Activated CD4-positive, alpha-beta T cell treated with anti-CD3 and anti-CD28 coated beads for 24 hours (primary cell): ENCODE measurements at places on chromosomes 2 and 18.

- no peak for DNase-seq
Observed at GRCh38 chr2:128788636-128789220, 470.1 kb upstream of the HS6ST1 start.

DNA sequence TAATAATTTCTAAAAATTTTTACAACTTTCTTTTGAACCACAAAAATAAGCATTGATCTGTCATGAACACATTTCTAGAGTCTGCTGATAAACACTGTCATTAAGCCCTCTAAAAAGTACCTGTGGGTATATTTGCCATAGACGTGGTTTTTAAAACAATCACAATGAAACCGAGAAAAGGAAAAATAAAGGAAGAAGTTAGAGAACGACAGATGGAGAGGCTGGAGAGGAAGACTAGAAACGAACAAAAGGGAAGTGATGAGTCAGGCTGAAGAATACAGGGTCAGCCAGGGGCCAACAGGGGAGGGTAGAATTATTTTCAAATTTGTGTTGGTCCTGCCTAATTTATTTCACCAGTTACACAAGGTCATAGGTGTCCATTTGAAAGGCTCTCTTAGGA is 62.0 kb downstream of the MYL12B start:
- no peak for DNase-seq

DNA sequence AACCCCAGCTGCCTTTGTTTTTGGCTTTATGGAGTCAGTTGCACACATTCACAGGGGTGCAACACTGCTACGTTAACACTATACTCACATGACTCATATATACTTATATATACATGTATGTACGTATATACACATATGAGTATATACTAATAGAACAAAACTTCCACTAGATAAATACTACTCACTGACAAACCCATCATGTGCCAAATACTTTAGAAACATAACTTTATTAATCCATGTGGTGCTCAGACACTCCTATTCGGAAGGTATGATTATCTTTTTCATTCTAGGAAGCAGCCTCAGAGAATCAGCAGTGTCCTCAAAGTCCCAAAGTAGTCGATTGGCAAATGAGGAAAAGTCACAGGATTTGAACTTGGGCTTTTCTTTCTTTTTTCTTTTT is 7.9 kb downstream of the PMAIP1 start:
- no peak for DNase-seq

- DNase-seq = no peak
Observed at GRCh38 chr2:220077488-220077887, 450.1 kb downstream of the SLC4A3 start.

- DNase-seq = no peak
Observed at GRCh38 chr2:152755029-152755428, 36.6 kb downstream of the ARL6IP6 start.

- no peak for DNase-seq
Observed at GRCh38 chr2:220704081-220704480, 868.0 kb downstream of the EPHA4 start.

DNA sequence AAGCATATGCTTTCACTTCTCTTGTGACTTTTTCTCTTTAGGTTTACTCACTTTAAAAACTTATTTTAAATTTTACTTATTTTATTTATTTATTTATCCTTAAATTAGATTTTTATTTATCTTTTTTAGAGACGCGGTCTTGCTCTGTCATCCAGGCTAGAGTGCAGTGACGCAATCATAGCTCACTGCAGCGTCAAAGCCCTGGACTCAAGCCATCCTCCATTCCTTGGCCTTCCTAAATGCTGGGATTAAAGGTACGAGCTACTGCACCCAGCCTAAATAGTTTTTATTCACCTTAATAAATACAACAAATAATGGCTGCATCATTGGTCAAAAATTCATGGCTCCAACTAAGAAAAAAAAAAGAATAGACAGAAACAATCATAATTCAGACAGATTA is 415.7 kb upstream of the FIGN start:
- no peak for DNase-seq

DNA sequence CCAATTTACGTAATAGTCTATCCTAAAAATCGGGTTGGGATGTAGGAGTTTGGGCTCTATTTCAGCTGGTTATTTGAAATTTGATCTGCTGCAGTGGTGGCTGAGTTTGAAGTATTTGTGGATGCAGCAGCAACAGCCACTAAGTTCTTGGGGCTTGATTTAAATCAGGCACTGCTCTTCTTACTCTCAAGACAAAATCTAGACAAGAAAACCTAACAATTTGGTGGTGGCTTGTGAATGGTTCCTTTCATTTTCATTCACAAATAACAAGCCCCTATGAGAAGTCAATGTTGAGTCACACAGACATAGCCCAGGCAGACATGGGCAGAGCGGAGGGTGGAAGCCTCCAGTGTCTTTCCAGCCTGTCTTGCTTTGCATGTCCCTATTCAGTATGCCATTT is 199.3 kb downstream of the LTBP1 start:
- no peak for DNase-seq

- DNase-seq = no peak
Observed at GRCh38 chr2:165827921-165828276, 33.9 kb upstream of the GALNT3 start.

DNA sequence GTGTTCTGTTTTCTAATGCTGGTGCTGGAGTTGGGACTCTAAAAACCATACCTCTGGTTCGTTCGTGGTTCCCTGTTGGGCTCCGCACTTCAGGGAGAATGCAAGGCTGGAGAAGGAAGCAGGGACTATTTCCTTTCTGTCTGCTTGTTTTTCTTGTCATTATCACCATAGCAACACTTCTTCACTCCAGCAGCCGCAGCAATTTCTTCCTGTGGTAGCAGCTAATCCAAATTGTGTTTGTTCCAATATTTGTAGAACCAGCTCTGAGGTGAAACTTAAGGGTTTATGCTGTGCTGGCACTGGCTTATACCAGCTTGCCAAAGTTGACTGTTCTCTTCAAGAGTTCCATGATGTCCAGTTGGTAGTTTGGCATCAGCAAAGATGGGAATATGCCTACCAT is 301.4 kb upstream of the SYT4 start:
- no peak for DNase-seq

DNA sequence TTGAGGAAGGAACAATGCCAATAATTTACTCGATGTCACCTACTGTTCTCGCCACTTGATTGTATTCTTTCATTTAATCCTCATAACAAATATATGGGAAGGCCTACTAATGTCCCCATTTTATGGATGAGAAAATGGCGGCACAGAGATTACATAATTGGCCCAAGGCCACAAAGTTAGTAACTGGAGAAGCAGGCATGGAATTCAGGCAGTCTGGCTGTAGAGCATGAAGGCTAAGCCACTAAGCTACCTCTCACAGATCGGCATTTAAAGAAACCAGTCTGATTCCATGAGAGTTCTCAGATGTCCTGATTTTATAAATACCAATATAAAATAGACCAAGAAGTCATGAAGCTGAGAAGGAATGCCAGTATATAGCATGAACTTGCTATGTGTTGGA is 121.8 kb upstream of the EPAS1 start:
- no peak for DNase-seq

GRCh38 chr2:38997781-38998180 is 108.1 kb downstream of the ARHGEF33 start:
- no peak for DNase-seq

DNA sequence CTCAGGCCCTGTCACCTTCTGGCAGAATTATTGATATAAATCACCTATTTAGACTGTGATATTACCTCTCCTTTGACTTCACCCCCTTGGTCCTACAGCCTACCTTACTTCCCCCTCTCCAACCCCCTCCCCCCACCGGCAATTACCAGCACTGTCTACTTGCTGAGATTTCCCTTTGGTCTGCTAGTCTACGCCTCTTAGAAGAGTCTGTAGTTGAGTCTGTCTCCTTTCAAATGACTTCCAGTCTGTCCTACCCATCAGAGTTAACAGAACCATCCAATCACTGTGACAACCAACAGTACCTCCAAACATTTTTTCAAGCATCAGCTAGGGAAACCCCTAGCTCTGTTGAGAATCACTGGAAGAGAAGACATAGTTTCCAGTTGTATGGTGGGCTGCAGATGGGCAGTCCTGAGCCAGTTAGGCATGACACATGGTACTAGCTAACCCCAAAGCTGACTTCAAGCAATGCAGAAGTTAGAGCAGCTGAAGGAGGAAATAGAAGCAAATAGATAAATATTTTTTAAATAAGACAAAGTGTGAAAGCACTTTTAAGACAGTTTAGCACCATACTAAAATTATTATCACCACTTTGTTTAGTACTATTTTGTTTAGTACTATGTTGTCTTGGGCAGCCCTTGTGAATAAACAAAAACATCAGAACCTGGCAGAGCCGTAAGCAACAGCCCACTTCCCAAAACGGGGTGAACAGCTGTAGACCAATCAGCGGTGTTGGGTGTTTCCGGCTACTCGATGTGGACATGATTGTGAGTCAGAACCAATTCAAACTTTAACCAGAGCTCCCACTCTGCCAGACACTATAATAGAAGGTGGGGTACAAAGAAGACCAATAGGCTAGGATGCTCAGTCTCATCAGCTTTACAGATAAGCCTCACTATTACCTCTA is 2.7 kb upstream of the ASNSD1 start:
- DNase-seq = no peak
